ENCODE measurements at places on chromosomes 5 and 9. TPM values are rescaled to one million over a fixed set of nuclear protein-coding genes. Genes with fewer than 3 reads are reported as not detected.

DNA sequence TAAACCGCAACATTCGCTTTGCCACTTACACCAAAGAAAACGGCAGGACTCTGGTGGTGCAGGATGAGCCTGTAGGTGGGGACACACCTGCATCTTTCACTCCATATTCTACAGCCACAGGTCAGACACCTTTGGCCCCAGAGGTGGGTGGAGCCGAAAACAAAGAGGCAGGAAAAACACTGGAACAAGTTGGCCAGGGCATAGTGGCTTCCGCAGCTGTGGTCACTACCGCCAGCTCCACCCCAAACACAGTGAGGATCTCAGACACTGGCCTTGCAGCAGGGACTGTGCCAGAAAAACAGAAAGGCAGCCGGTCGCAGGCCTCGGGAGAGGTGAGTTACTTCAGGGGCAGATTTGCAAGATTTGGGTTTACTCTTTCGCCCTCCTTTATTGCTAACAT is 33.8 kb downstream of the KDM3B start:
- DNase-seq = no peak

DNA sequence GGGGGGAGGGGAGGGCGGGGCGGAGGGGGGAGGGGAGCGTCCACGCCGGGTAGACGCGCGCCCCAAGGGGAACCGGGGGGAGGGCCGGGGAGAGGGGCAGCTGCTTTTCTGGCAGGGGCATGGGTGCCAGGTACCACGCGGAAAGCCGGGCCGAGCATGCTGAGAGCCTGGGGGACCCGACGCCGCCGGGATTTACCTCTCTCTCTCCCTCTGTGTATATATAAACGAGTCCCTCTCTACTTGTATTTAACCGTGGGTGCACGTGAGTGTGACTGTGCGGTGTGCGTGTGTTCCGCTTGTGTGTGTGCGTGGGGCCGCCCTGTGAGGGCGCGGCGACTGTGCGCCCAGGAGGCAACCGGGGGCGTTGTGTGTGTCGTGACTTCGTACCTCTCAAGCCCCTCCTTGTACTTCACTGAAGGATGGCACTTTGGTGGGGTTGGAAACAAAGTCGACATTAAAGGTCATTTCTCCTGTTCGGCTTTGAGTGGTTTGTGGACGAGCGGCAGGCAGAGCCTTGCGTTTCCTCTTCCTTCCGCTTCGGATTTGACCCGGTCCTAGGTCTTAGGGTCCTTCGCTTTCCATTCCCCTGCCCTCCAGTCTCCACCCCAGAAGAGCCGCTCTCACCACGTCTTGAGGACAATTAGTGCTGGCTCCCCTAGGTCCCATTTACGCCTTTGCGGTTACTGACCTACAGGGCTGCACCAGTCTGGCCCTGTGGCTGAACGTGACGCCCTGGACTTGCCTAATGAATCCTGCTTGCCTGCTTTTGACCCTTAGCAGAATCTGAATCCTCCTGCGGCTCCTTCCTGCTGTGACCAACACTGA is 36.2 kb upstream of the TTC1 start:
- DNase-seq = no peak

GRCh38 chr9:110986529-110986928 is 51.7 kb downstream of the LPAR1 start:
- no peak for DNase-seq

GRCh38 chr5:72188166-72188565 is 80.9 kb downstream of the MAP1B start:
- no peak for DNase-seq

DNA sequence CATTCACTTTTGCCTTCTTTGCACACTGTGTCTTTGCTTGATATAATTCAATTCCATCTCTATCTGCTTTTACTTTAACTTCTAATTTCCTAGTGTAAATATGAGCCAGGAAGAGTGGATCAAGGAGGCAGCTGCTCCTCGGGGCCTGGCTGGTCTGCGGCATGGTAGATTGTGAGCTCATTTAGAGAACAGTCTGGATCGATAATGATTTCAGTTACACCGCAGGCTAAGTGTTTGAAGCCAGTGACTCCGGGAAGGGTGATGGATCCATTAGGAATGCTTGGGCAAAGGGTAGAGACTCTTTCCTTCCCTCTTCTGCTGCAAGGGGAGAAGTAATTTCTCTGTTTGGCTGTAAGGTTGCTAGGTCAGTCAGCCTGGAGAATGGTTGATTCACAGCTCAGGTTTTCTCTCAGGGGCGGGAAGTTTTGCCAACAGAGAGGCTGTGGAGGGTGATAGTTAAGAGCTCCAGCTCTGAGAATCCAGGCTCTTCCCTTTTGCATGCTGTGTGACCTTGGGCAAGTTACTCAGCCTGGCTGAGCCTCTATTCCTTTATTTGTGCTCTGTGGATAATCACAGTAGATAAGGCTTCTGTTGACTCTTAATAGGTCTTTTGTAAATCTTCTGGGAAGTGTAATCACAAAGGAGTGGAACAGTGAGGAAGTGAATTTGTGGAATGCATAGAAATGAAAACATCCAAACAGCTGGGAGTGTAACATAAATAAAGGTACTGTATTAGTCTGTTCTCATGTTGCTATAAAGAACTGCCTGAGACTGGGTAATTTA is 99.1 kb downstream of the PTTG1 start:
- no peak for DNase-seq

DNA sequence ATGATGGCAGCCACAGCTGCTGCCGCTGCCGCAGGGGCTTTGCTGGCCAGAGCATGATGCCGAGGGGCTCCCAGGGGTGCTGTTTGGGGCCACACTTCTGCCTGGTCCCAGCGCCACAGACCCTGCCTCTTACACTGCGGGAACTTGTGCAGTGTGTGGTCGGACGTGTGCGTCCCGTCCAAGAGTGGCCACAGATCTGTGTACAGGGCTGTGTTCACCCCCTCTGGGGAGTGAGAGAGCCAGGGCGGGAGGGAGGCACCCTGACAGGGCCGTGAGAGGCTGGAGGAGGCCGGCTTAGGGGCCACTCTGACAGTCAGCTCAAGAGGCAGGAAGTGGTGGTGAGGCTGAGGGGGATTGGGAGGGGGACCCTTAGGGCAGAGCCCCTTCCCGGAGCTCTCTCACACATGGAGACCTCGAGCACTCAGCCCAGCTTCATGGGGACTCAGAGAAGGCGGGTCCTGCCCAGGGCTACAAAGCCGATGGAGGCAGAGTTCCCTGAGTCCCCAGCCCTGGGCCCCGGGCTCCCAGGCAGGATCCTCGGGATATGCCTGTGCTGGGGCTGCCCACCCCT is 13.1 kb upstream of the CARD19 start:
- no peak for DNase-seq

DNA sequence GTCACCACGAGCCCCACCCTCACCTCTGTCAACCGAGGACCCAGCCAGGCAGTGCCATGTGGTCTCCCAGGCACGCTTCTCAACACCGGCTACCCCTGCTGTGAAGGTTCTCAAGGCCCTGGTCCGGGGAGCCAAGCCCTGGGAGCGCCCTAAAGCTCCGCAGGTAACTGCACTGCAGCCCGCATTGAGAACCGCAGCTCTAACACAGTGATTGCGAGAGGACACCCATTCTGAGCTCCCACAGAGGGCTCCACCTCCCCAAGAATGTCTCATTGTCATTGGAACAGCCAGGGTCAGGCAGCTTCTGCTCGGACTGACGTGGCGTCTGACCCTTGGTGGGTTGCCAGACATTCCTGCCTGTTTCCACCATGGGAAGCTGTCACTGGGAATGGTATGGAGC is 88.3 kb downstream of the ANKRD33B start:
- DNase-seq = no peak

DNA sequence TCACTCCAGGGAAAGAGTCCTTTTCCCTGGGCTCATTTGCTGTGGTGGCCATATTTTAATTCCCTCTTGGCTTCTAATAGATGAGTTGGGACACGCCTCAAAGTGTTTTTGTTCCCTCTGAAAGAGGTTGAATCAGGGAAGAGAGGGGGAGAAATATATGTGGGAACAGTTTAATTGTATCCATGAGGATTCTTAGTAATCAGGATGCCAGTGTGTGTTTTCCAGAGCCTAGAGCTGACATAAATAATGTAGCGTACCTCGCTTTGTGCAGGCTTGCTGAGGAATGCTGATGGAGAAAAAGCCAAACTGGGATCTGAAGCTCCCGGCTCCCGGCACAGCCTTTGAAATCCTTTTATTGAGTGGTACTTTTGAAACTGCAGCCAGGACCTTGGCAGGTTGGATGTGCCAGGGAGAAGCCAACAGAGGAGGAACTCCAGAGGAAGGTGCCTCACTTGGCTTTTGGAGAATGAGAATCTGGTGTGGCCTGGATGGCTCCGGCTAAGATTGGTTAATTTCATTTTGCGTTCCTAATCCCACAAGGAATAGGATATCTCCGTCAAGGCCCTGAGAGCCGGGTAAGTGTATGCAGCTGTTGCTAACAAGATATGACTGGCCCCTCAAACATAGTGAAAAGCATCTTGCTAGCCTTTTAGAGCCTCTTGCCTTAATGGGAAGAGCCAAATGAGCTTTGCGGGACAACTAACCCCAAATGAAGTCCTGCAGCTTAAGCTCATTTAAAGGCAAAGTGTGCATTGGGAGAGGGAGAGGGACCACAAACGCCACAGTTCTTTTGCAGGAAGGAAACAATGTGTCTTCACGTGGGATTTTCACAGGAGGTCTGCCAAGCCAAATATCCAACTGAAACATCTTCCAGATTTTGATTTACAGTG is 471.1 kb upstream of the WWC1 start:
- DNase-seq = no peak

DNA sequence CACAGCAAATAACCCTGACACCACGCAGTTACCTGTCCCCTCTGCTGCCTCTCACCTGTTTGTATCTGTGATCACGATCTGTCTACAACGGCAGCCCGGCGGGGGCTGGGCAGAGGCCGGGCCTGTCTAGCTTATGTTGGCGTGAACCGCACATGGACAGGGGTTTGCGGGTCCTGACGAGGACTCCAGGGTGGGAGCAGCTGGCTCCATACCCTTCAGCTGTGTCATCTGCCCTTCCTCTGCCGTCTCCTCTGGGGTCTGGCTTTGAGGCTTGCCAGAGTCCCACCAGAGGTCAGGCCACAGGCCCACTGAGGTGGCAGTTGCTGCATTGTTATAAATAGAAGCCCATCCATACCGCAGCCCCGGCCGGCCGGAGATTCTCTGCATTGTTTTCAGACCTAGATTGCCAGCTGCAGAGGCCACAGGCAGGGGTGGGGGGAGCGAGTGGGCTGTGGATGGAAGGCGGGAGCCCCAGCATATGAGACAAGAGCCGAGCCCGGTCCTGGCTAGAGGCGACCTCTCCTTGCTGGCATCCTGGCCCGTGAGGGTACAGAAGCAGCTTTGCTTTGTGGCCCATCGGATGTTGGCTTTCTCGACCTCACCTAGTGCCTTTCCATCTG is 37.8 kb downstream of the FAM78A start:
- DNase-seq = peak; percentile 29

- DNase-seq = no peak
Measured at GRCh38 chr5:149049371-149049781, 13.5 kb downstream of the SH3TC2 start.

GRCh38 chr5:119913425-119913824 is 284.1 kb downstream of the FAM170A start:
- no peak for DNase-seq

GRCh38 chr5:252546-252945 is 18.9 kb upstream of the PDCD6 start:
- no peak for DNase-seq

GRCh38 chr5:9544502-9545135 is 1.3 kb downstream of the SEMA5A start:
- peak; percentile 89 for DNase-seq

- DNase-seq = no peak
Measured at GRCh38 chr5:54573812-54574489, 56.4 kb downstream of the SNX18 start.

DNA sequence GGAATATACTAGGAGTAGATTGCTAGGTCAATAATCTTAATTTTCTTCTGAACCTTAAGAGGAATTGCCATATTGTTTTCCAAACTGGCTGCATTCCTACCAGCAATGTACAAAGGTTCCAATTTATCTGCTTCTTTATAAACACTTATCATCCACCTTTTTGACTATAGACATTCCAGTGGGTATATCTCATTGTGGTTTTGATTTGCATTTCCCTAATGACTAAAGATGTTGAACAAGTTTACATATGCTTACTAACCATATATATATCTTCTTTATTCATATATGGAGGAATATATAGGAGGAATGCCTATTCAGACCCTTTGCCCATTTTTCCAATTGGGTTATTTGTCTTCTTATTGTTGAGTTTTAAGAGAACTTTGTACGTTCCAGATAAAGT is 7.6 kb downstream of the DNAJC18 start:
- DNase-seq = no peak

- DNase-seq = no peak
Measured at GRCh38 chr9:87748881-87749280, 23.0 kb downstream of the CTSL start.

- DNase-seq = no peak
Measured at GRCh38 chr5:50663636-50664035, 2.8 kb upstream of the PARP8 start.

DNA sequence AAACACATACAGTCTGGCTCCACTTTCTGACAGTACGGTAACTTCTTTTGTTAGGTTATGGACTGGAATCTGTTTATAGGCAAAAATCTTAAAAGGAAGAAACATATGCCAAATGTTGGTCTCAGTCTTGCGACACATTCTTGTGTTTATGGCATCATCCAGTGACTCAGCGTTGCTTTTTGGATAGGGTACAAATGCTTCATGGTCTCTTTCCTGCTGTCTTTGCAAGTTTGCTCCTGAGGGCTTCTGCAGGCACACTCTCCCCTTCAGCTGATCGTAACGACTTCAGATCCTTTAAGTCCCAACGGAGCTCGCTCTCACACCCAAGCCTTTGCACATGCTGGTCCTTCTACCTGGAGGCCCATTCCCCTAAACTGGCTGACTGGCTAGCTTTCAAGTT is 23.6 kb upstream of the TNFSF8 start:
- DNase-seq = no peak

DNA sequence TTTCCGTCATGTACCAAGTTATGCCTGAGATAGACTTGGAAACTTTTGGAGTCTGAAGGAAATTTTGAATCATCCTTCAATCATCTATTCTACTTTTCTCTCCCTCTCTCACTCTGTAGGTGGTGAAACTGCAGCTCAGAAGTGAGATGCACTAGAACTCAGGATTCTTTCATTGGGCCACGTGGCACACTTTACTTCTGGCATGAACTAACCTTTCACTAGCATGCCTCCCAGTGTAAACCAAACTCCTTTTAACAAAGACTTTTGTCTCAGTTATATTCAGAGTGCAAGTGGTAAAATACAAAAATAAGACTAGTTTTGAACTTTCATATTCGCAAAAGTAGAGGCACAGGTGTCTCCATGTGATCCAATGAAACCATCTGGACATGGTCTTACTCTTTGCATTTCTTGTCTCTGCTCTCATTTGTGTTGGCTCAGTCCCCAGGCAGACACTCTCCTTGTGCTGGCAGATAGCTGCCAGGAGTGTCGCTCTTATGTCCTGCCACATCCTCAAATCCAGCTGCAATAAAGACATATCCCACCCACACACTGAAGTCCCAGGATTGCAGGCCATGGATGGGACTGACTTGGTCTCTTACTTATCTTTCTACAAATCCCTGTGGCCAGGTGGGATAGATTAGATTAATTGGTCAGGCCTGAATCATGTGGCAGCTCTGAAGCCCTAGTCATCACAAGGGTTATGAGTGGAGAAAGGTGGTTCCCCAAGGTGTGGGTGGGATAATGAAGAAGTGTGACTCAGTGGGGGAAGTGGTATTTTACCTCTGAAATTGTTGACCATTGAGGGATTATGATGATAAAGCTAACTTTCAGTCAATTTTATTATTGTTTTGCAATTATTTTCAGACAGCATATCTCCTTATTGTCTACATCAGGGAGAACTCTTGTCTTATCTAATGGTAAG is 267.5 kb downstream of the GABRB2 start:
- no peak for DNase-seq

C9orf153 gene
- total RNA-seq = 0.20 TPM

PCDHGA7 gene
- total RNA-seq = 1.5 TPM

FRRS1L gene
- total RNA-seq = 0.52 TPM

SLC45A2 gene
- 0.75 TPM for total RNA-seq

SMIM32 gene
- 17.7 TPM for total RNA-seq

Measured in left colon (tissue), 2 donors.